AG08395 (cell line): ENCODE measurements at places on chromosomes 5 and 9.

DNA sequence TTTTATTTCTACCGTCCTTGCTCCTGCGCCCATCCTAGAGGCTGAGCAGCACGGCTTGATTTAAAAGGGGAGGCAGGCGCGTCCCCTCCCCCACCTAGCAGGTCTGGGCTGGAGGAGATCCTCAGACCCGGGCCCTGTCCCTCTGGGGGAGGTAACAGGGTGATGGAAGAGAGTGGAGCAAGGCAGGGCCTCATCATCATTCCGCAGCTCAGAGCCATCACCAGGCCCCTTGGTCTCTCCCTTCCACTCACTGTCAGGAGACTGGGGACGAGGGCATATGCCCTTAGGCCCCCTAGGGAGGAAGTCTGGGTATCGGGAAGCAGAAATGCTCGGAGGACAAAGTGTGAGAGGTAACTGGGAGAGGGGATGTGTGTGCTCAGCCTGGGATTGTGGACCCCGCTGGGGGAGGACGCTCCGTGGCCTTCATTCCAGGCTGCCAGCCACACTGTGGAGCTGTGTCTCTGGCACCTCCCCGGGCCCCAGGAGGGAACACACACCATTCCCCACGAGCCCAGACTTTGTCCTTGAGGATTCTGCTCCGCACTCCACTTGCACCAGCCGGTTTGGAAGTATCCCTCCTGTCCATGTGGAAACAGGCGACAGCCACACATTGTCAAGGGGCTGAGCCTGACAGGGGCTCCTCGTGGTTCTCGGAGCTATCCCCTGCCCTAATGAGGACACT lies 761 bp downstream of the REEP2 start:
- DNase-seq: peak; percentile 32

DNA sequence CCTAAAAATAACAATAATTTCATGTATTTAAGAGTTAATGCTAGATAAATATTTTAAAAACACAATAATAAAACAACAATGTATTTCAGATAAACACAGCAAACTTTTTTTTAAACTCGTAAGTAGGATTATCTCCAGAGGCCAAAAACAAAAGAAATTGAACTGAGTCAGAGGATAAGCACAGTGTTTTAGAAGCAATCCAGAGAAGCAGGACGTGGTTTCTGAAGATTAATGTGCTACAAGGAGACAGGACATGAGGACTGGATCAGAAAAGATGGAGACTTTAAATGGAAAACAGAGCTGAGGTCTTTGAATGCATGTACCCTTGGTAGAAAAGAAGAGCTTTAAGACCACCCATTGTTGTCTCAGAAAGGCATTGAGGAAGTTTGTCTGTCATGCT lies 491.2 kb upstream of the TLE4 start:
- DNase-seq: no peak

GRCh38 chr9:74951725-74952151 lies 974 bp downstream of the C9orf40 start:
- no peak for DNase-seq

GRCh38 chr5:54362434-54362833 lies 52.1 kb upstream of the ARL15 start:
- DNase-seq: peak; percentile 55

DNA sequence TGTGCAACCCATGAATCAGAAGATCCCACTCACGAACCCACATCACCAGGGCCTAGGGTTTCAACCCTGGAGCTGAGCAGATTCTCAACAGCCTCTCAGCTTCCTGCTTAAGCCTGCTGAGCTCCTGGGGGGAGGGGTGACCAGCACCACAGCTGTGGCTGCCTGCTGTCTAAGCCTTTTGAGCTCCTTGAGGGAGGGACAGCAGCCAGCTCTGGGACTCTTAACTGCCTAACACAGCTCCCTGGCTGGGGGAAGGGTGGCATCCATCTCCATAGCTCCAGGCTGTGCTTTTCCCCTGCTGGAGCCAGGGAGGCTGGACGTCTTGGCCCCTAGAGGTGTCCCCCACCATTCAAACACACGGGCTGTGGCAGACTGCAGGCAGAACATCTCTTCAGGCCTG lies 250.3 kb downstream of the DMAC1 start:
- DNase-seq: no peak

DNA sequence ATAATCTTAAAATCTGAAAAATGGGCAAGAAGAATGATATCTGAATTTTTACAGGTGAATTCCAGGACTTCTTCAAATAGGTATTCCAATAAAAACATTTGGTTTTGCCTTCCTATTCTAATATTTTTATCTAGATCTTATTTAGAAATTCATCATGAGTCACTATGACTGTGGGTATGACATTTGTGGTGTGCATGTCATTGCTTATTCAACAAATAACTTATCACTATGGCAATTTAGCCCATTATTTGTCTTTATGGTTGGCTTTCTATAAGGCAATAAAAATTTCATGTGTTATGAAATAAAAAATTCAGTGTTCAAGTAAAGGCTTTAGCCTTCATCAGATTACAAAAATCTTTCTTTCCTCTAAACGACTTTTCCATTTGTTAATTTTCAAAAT lies 1139.6 kb upstream of the NUDT12 start:
- DNase-seq: no peak

GRCh38 chr5:126677121-126677520 lies 76.4 kb downstream of the PHAX start:
- DNase-seq: no peak

GRCh38 chr5:78387468-78388153 lies 27.2 kb downstream of the SCAMP1 start:
- DNase-seq: no peak

DNA sequence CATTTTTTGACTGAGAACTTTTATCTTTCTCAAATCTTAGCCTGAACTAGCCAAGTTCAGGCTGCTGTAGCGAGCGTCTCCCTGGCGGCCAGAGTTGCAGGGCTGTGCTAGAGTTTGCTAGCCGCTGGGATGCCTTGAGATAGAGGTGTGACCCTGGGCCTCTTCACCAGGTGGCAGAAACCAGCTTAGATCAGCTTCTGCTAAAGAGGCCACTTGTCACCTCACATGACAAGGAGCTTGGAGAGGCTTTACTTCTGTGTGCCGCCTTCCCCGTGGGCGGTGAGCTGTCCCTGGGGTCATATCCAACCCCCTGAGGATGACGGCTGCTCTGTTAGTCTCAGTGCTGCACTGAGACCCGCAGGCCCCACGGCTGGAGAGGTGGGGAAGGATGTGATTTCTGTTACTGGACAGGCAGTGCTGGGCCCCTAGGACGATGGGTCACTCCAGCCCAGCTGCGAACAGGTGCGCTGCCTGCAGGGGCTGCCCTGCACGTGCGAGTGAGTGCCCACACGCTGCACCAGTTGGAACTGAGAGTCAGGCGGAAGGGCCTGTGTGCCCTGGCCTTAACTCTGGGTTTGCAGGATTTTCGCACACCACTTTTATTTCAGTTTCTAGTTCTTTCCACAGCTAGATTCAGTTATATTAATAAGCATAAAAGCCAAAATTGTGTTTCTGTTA lies 63.8 kb downstream of the EHMT1 start:
- DNase-seq: no peak

- no peak for DNase-seq
These were observed 342.2 kb upstream of the RFX3 start for GRCh38 chr9:3868012-3868411.

GRCh38 chr9:93182572-93182971 lies 1.4 kb upstream of the WNK2 start:
- DNase-seq: no peak

- peak; percentile 93 for DNase-seq
These were observed at the start of gene TPM2 for GRCh38 chr9:35689542-35690293. Gene TPM2, minus strand, starts transcription at chr9:35689925. Its CDS starts 108 bp downstream, at chr9:35689817.

- no peak for DNase-seq
These were observed 268.5 kb downstream of the ENC1 start for GRCh38 chr5:74372051-74372450.

- peak; percentile 85 for DNase-seq
These were observed 35.2 kb upstream of the CAST start for GRCh38 chr5:96626956-96627355.

DNA sequence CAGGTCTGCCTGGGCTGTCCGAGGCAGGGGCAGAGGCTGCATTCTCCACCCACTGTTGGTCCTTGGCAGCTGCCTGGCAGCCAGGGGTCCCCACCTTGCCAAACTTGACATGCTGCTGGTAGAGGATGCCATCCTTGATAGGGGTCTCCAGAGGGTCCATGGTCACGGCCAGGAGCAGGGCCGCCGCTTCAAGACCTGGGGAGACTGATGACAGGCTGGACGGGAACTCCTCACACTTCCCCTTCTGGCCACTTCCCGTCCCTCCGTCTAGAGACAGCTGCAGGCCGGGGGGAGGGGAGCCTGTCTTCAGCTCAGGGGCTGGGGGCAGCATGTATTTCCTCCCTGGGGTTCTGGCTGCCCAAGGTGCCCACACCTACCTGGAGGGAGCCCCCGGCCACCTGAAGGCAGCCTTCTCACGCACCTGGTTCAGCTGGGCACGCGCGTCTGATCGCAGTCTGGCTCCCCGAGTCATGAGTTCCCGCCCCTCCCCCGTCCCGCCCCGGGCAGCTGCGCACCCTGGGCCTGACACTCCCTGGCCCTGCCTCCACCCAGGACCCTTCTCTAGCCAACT lies at the start of gene DOK3:
TSS of gene DOK3 (minus strand) at position 446 of the 571 bp plus-strand sequence. CDS start at position 160, 286 bp downstream.
- DNase-seq: no peak

DNA sequence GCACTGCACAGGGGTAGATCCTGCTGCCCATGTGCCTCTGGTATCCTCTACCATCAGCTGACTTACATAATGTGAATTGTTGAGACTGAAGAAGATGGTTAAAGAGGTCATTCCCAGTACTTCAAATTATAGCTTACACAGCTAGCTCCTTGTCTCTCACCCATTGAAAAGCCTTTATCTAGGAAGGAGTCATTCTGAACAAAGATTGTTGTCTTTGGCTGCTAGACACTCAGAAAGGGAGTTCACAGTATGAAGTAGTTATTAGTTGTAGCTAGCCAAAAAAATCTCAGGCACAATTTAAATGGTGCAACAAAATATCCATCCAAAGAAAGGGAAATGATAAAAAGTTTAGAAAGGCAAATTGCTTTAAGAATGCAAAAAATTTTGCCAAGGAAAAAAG lies 102.0 kb upstream of the NREP start:
- peak; percentile 4 for DNase-seq

GRCh38 chr5:128626536-128627090 lies 88.6 kb upstream of the FBN2 start:
- DNase-seq: no peak

DNA sequence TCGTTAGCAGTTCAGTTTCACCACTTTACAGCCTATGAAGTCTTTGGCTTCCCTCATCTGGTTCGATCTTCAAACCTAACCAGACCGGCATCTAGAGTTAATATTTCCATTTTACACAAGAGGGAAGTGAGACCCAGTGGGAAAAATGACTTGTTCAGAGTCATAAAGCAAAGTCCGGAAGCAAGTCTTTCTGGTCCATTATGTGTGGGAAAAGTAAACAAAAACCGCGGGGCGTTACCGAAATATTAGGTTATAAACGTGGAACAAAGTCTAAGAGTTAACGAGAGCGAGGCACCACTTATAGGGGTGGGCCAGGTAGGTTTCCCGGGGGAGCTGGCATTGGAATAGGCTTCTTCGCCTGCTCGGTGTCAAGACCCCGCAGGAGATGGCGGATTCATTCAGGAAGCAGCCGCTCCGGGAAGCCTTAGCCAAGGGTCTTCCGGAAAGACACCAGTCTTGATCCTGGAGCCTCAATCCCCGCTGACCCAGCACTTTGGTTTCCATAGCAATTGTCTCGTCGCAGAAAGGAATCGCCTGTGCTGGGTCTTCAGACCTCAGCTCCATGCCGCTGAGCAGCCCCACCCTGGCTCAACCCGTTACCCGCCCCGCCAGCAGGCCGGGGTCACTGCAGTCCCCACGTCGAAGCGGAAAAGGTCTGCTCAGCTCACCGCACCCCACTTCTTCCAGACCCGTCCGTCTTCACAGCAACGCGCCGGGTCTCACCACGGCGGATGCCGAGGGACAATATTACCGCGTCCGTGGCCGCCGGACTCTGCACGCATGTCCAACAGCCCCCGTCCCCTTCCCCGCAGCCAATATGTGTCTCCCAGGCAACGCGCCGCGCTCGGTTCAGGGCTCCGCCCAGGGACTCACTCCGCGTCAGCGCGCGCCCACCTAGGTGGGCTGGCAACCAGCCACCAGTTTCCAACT lies at the start of gene C5orf52:
TSS of gene C5orf52 (plus strand) at position 872 of the 930 bp plus-strand sequence. CDS start 82 bp downstream, outside the sequence.
- DNase-seq: peak; percentile 31

DNA sequence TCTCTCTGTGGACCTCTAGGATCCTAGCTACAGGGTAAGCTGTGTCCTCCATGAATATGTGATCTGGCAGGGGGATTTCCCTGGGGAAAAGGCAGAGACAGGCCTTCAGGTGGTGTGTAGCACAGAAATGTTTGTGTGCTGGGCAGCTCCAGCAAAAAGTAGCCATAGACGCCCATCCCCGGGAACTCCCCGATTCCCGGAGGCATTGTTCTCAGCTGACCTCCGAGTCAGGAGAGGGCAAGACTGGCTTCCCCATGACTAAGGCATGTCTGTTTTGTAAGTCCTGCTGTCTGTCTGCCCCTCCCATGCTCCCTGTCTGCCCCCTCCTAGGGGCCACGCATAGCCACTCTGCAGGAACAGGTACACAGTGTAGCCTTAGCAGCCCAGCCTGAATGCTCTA lies 834.5 kb downstream of the PTPRD start:
- no peak for DNase-seq

DNA sequence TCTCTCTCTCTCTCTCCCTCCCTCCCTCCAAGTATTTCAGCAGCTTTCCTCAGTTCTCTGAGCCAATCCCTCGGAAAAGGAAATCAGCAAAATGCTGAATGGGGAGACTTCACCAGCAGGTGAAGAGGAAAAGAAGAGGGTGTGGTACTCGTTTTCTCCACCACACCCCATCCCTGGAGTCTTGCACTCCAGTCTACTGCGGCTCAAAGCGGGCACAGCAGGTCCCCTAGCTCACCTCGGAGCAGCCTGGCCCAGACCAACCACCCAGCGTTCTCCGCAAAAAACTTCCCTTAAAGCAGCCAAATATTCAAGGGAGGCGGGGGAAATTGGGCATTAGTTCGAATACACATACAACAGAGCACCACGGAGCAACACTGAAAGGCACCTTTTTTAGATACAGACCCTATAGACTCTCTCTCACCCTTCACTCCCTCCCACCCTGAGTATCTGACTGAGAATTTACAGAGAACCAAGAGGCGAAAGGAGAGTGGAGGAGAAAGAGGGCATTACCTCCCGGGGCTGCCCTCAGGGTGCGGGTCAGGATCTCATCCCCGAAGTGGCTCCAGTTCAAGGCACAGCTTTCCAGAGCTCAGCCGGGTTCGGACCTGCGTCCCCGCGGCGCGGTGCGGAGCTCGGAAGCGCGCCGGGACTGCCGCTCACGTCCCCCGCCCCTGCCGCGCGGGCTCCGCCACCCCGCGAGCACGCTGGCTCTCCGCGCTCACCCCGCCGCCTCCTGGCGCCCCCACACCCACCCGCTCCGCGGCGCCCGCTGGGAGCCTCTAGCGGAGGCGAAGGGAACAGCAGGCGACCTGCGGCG lies 1638.5 kb upstream of the C9orf72 start:
- DNase-seq: peak; percentile 17

- DNase-seq: no peak
These were observed 22.3 kb downstream of the NCS1 start for GRCh38 chr9:130194378-130194932.

DNA sequence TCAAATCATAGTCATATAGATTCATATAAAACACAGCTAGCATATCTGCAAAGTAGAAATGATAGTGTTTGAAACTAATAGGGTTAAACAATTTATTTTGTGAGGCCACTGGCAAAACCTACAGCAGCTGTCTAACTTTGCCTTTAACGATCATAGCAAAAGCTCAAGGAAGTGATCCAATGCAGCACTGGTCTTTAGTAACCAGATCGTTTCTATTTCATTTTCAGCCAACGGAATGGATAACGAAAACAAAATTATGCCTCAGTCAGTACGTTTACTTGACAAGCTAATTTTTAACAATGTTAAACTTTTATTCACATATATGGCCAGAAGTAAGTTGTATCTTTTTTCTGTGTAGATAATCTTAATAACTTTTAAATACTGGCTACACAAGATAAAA lies 17.7 kb downstream of the MLLT3 start:
- no peak for DNase-seq
